ENCODE measurements at places on chromosomes 2 and 18.

GRCh38 chr2:32723467-32724079, 95.7 kb downstream of the TTC27 start:
- no peak for DNase-seq

GRCh38 chr2:64354857-64355680, 98.9 kb upstream of the LGALSL start:
- no peak for DNase-seq

DNA sequence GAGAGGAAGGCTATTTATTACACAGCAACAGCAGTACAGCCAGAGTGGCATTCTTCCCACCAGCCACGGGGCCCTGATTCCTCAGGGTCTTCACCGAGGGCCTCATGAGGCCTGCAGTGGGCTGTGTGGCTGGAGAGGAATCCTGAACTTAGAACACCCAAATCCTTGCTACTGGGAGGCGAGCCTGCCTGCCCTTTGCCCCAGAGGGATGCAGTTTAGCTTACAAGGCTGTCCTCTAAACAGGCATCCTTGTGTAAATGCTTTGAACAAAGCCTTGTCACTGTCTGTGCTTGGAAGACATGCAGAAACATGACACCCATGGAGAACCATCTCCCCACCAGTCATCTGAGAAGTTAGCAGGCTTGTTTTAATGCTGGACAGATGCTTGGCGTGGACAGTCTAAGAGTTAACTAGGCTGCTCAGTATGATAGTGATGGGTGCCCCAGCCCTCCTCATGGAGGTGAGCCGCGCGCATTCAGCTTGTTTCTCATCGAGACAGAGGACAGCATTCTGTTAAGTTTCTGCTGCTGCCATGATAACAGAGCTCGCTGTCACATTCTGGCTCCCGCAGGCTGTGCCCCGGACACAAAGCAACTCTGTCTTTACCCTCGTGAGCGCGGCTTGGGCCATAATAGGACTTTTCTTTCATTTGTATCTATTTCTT, 42.9 kb downstream of the ADI1 start:
- DNase-seq, result peak; percentile 61

DNA sequence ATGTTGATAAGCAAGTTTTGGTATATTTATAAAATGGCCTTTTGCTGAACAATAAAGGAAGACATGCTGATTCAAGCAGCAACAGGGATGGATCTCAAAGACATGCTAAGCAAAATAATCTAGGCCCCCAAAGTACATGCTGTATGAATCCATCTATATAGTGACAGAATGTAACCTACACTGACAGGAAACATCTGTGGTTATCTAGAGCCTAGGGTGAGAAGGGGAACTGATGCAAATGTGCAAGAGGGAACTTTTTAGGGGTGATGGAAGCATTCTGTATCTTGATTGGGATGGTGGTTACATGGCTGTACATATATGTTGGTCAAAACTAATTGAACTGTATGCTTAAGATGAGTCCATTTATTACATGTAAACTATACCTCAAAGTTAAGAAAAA, 24.2 kb downstream of the CNRIP1 start:
- no peak for DNase-seq

DNA sequence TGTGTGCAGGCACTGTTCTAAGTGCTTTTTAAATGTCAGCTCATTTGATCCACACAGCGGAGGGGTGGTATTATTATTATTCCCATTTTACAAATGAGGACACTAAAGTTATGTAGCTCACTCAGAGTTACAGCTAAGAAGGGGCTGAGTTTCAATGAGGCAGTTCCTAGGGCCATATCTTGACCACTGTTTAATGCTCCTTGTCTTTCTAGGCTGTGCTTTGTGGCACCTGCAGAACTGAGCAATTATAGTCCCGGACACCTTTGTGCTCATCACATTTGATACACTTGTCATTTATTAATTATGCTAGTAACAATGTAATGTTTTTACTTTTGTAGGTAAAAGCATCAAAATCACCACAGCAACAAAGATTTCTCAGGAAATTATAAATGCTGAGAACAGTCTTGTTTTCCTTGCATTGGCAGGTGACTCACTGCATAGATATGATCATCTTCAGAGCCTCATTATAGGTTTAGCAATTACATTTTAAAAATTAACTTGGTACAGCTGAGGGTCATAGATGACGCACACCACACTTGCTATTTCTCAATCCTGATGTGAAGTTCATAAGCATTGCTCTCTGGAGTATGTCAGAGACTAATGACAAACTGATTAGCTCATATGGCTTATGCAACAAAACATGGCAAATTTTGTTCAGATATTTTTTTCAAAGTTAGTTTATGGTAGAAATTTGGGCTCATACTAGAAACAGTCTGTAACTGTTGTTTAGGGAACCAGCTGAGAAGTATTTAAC, 366.8 kb downstream of the TGIF1 start:
- DNase-seq, result no peak

DNA sequence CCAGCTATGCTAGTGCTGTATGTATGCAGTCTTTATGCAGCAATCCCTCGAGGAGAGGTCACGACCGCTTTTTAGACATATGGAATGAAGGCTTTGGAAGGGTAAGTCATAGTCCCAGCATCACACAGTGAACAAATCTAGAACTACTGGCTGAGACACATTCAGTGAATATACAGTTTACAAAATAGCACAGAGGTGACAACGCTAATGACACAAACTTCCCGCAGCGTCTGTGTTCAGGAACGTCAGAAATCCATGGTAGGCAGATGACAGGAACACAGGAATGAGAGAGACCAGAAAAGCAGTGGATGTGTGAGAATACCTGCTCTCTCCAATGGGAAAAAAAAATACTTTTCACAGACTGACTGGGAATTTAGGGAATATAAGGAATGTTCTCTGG, 29.6 kb downstream of the CABYR start:
- no peak for DNase-seq

GRCh38 chr2:220985561-220985960, 586.5 kb downstream of the EPHA4 start:
- no peak for DNase-seq

GRCh38 chr2:207482630-207483029, 47.1 kb upstream of the CREB1 start:
- no peak for DNase-seq

DNA sequence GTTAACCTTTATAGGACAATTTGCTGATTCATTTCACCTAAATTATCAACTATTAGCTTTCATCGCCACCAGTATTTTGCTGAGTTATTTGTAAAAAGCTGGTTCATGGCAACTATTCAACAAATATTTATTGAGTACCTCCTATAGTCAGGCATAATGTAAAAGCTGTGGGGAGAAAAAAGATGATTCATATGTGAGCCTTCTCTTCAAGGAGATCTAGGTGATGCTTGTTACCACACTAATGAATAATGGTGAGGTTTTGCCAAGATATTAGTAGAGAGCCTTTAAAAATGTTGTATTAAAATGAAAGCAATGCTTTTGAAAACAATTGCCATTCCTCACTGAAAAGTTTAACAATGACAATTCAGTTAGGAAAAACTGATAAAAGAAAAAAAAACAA, 187.8 kb downstream of the ANKRD44 start:
- no peak for DNase-seq

Measured in brain (organoid and tissue), 16 donors.